ENCODE measurements at places on chromosomes 3 and 15. TPM values are rescaled to one million over a fixed set of nuclear protein-coding genes. Genes with fewer than 3 reads are reported as not detected.

SLITRK3 gene
- polyA plus RNA-seq, result 1.2 TPM

CHST2 gene
- 5.0 TPM for polyA plus RNA-seq

MAPKAPK3 gene
- polyA plus RNA-seq, result 4.3 TPM

LSAMP gene
- polyA plus RNA-seq, result 89.6 TPM

CASR gene
- polyA plus RNA-seq, result not detected

TMEM207 gene
- polyA plus RNA-seq, result not detected

NR2F2 gene
- not detected for polyA plus RNA-seq

EXOG gene
- polyA plus RNA-seq, result 45.6 TPM

C2CD4A gene
- not detected for polyA plus RNA-seq

FBXO45 gene
- polyA plus RNA-seq, result 35.3 TPM

CCDC54 gene
- polyA plus RNA-seq, result not detected

ISL2 gene
- polyA plus RNA-seq, result not detected

SLC2A2 gene
- polyA plus RNA-seq, result not detected

CLDN16 gene
- polyA plus RNA-seq, result not detected

LRRN1 gene
- polyA plus RNA-seq, result 25.8 TPM

PLIN1 gene
- 0.08 TPM for polyA plus RNA-seq

ACTR8 gene
- polyA plus RNA-seq, result 19.7 TPM

All from neural cell (in vitro differentiated cells).